ENCODE measurements at places on chromosomes 2 and 18.

- no peak for DNase-seq
These were observed 219.3 kb downstream of the NEDD4L start for GRCh38 chr18:58263055-58263957.

- DNase-seq: no peak
These were observed 1100.2 kb downstream of the CBLN2 start for GRCh38 chr18:71443706-71444480.

- no peak for DNase-seq
These were observed 23.8 kb upstream of the HNRNPA3 start for GRCh38 chr2:177188482-177189469.

DNA sequence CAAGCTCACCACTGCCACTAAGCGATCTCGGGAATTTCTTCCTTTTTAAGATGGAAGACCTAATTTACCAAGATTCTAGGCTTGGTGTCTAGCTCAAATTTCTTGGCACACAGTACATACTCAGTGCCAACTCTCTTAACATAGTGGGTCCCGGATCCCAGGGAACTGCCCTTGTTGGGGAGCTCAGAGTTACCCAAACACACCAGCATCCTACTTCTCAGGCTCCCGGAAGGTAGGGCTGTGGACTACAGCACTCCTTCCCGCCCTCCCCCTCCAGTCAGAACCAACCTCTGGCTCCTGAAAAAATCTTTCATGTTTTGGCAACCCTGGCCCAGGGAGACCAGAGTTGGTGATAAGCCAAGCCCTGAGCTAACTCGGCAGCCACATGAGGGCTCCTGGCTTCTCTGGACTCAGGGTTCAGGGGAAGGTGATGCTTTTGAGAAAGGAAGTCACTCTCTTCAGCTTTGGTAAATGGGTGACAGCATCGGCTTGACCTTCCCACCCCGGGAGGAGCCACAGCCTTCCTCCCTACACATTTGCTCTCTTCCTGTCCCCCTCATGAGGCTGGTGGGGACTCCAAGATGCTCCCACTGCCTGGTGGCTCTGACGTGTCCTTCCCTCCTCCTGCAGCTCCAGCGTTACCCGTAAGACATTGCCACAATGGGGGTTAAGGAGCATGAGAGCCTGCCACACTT lies 8.8 kb downstream of the ODC1 start:
- DNase-seq: no peak

DNA sequence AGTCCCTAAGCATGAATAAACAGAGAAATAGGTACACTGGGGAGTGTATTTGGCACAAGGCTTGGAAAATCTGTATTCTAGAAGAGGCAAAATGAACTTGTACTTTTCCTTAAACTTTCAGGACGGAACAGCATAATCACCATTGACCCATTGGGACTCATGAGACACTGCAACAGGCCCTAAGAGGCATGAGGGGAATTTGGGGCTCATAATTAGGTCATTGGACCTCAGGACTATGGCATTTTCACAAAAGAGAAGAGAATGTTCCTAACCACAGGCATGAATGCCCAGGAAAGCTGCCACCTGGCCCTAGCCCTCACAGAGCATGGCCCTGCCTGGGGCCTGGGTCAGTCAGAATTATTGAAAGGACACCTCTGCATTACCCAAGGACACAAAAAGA lies 67.9 kb upstream of the PIK3C3 start:
- DNase-seq: no peak

- no peak for DNase-seq
These were observed 2.7 kb downstream of the PER2 start for GRCh38 chr2:238285653-238286082.

- no peak for DNase-seq
These were observed 69.1 kb downstream of the TACR1 start for GRCh38 chr2:75130171-75130570.

GRCh38 chr18:8876887-8877286 lies 171.5 kb downstream of the MTCL1 start:
- DNase-seq: no peak

All from effector CD4-positive, alpha-beta T cell (primary cell).